ENCODE measurements at places on chromosomes 13 and 19.

DNA sequence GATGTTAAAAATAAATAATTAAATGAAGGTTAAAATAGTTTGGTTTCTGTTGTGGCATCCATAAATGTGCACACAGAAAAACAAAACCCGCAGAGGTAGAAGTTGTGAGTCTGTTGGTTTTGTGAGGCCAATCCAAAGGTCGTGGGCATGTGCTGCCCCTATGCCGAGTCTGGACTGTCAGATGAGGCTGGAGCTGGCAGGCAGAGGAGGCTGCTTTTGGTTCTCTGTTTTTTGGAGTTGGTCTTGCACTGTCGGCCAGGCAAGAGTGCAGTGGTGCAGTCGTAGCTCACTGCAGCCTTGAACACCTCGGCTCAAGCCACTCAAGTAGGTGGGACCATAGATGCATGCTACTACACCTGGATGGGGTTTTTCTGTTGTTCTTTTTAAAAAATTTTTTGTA, 43.7 kb downstream of the TSSK6 start:
- no peak for DNase-seq

- DNase-seq, result no peak
Measured at GRCh38 chr13:41561170-41561569, 103.8 kb downstream of the RGCC start.

- DNase-seq, result no peak
Measured at GRCh38 chr13:112991609-112992008, 22.6 kb downstream of the MCF2L start.

DNA sequence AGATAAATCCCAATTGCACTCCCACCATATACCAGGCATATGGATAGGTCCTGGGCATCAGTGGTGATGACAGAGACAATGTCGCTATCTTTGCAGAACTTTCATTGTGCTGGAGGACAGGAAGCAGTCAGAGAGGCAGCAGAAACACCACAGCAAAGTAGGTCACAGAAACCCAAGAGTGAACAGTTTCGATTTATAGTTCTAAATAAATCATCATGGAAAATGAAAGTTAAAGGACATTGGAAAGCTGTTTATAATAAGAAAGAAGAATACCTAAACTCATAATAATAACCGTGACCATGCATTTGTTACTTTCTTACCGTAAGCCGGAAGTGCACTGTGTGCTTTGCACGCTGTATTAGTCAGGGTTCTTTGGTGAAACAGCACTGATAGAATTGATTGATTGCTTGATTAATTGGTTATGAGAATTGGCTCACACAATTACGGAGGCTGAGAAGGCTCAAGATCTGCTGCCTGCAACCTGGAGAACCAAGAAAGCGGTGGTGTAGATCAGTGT, 38.9 kb downstream of the ALOX5AP start:
- DNase-seq, result no peak

DNA sequence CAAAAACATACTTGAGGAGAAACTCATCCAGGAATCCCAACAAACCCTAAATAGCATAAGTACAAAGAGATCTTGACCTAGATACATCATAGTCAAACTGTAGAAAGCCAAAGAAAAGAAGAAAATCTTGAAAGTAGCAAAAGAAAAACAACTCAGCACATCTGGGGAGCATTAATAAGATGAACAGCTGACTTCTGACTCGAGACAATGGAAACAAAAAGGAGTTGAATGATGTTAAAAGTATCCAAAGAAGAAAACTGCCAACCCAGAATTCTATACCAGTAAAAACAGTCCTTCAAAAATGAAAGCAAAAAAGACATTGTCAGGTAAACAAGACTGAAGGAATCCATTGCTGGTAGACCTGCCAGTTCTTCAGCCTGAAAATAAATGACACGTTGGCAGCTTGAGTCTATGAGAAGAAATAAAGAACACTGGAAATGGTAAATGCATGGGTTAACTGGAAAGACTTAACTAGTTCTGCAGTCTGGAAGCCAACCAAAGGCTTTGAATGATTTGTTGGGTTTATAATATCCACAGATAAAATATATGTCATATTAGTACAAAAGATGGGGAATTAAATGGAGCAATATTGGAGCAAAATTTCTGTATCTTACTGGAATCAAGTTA, 46.8 kb downstream of the TSSK6 start:
- no peak for DNase-seq

DNA sequence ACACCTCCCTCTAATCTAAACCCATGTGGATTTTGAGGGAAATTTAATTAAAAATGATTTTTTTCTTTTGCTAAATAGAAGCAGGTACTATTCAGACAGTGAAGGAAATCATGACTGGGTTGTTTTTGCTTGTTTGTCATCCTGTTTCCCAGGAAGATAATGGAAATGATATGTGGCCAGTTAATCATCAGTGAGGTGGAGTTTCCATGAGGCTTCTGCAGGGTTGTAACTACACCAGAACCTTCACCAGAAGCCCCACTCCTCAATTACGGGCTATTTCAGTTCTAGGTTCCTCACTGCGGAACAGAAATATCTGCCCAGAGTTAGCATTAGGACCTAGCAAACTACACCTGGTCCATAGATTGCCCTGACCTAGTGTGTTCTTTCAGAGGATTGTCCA, 394.0 kb downstream of the DLEU7 start:
- DNase-seq, result no peak

DNA sequence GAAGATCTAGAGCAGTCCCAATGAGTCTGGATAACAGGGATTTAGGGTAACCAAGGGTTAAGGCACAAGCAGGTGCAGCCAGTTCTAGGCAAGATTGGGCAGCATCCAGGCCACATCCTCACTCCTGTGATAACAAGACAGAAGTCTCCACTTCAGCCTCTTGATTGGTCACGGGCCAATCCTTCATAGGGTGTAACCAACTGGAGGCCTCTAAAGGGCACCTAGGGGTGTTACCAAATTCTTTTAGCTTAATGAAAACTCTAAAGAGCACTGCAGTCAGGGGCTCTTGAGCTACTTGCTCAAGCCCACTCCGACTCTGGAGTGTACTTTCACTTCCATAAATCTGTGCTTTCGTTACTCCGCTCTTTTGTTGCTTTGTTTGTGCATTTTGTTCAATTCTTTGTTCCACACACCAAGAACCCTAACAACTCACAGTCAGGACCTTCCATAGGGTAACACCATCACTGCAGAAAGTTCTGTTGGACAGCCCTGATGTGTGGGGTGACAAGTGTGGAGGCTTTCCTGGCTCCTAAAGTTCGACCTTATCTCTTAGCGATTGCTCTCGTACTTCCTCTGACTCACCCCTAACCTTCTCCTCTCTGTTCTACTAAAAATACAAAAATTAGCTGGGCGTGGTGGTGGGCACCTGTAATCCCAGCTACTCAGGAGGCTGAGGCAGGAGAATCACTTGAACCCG, 36.1 kb downstream of the ZSWIM9 start:
- DNase-seq, result peak; percentile 80

GRCh38 chr13:106161146-106161545, 374.3 kb downstream of the EFNB2 start:
- DNase-seq, result no peak

DNA sequence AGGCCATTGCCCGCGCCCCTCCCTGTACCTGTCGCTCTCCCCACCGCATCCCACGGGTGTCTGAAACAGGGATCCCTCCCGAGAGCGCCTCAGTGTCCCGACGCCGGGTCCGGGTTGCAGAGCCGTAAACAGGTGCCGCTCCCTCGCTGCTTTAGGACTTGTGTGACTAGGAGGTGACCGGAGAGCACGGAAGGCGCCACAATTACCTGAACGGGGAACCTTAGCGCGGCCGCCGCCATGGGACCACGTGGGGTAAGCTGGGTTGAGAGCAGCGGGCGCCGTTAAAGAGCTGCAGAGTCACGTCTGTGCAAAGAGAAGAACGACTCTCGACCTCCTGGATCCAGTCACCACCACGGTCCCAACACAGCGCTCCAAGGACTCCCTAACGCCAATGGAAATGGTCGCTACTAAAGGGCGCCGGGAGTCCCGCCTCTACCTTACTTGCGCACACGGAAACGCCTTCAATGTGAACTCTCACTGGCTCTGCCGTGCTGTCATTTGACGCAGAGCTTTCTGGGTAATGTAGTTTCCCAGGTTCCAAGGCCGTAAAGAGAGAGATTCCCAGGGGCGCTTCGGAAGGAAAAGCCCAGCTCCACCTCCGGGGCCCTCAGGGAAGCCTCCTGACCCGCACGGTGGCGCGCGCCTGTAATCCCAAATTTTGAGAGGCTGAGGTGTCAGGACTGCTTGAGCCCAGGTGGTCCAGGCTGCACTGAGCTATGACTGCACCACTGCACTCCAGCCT, at the start of gene ZNF552:
ZNF552 (minus strand) TSS at position 409 of the 742 bp plus-strand sequence; CDS start at position 239, 170 bp downstream.
- DNase-seq, result peak; percentile 90

Measured in upper lobe of right lung (tissue), 1 donor.